Activated CD4-positive, alpha-beta T cell treated with anti-CD3 and anti-CD28 coated beads, Interleukin-2, amount 10 ng/mL, durations not matched to agents 7 days and 5 days (primary cell): ENCODE measurements at places on chromosomes 1 and 21.

- peaks cover 4% of the 10 kb centered on the region for H3K27me3 ChIP-seq
- no peaks in the 10 kb centered on the region for H3K36me3 ChIP-seq
- no peak overlapping the region for H3K4me3 ChIP-seq
- no peaks in the 10 kb centered on the region for H3K4me1 ChIP-seq
- no peak overlapping the region for H3K27ac ChIP-seq
Observed at GRCh38 chr1:67626090-67626860, 58.7 kb upstream of the GADD45A start.

DNA sequence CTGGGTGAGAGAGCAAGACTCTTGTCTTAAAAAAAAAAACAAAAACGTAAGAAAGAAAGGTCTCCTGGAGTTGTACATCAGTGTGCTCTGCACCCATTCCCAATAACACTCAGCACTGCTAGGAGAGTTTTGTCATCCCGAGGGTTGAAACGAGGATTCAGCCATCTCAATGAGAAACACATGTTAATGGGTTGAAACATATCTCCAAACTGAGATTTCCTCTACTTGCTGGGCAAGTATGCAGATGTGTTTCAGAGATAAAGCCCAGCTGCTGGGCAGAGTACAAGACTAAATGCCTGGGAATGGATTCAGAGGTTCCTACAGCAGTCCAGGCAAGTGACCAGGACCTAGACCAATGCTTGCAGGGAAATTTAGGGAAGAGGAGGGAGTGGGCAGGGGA lies 2.6 kb upstream of the MFN2 start:
- H3K4me1 ChIP-seq, result peaks cover 44% of the 10 kb centered on the region
- peaks cover 3% of the 10 kb centered on the region for H3K36me3 ChIP-seq
- no peak for DNase-seq
- H3K4me3 ChIP-seq, result no peak overlapping the region
- no peaks in the 10 kb centered on the region for H3K27me3 ChIP-seq

GRCh38 chr1:100752791-100753190 lies 33.2 kb downstream of the VCAM1 start:
- peaks cover 4% of the 10 kb centered on the region for H3K27me3 ChIP-seq
- no peak overlapping the region for H3K27ac ChIP-seq
- H3K4me3 ChIP-seq, result no peak overlapping the region
- no peaks in the 10 kb centered on the region for H3K4me1 ChIP-seq
- no peak for DNase-seq
- no peaks in the 10 kb centered on the region for H3K36me3 ChIP-seq

DNA sequence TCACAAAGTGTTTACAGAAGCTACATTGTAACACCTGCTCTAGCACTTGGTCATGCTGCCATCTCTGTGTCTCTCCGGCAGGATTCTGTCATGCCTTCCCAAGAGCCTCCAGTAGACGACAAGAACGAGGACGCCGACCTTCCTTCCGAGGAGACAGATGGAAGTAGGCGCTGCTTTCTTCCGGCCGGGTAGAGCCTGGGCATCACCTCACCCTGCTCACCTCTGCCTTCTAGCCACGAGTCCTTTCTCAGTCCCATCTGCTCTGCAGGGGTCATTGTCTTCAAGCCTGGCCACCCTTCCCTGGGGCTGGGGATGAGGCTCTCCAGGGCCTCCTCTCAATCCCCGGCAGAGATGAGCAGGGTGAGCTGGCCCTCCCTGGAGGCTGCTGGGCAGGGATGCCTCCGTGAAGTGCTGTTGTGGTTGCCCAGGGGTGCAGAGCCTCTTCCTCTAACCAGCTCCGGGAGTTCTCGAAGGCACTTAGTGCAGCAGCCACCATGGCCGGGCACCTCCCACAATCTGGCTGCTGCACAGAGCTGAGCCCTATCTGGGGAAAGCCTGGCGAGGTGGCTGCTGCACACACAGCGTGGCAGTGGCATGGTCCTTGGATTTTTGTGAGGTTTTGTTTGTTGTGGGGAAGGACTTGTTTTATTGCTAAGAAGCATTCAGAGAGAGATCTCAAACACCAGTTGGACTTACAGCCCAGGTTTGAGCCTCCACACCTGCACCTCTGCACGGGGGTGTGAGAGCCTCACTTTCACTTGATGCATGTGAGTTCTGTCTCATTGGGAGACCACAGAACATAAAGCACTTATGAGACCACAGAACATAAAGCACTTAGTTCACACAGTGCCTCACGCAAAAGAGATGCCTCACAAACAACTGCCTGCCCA lies 48.4 kb downstream of the FAAP20 start:
- H3K27me3 ChIP-seq, result no peaks in the 10 kb centered on the region
- no peaks in the 10 kb centered on the region for H3K36me3 ChIP-seq
- H3K27ac ChIP-seq, result no peak overlapping the region

DNA sequence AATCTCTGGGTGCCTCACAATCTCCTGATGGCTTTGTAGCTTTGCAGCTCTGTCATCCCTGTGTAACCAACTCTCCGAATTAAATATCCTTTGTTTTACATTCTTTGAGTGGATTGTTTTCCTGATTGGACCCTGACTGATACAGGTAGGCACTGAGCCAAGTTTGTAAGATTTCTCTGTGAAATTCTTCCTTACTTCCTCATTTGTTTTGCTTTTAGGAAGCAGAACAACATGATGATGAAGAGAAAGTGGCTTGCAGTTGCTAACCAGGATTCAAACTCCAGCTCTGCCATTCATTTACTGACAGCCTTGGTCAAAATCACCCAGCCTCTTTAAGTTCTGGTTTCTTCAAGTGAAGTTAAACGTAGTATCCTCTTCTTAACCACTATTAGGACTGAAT lies 452.3 kb downstream of the OMA1 start:
- no peaks in the 10 kb centered on the region for H3K27me3 ChIP-seq
- H3K27ac ChIP-seq, result no peak overlapping the region
- H3K4me3 ChIP-seq, result no peak overlapping the region
- H3K4me1 ChIP-seq, result no peaks in the 10 kb centered on the region

GRCh38 chr1:167898578-167899222 lies 15.2 kb downstream of the ADCY10 start:
- no peak overlapping the region for H3K27ac ChIP-seq
- no peak overlapping the region for H3K4me3 ChIP-seq
- no peaks in the 10 kb centered on the region for H3K27me3 ChIP-seq
- no peaks in the 10 kb centered on the region for H3K36me3 ChIP-seq

GRCh38 chr1:201499795-201500669 lies 6.9 kb downstream of the CSRP1 start:
- peaks cover 15% of the 10 kb centered on the region for H3K4me1 ChIP-seq
- no peak for DNase-seq
- peaks cover 8% of the 10 kb centered on the region for H3K36me3 ChIP-seq
- H3K4me3 ChIP-seq, result no peak overlapping the region

- no peak for DNase-seq
- H3K4me3 ChIP-seq, result no peak overlapping the region
- no peak overlapping the region for H3K27ac ChIP-seq
Observed at GRCh38 chr21:16976193-16976592, 536.6 kb upstream of the CXADR start.

- DNase-seq, result no peak
- no peak overlapping the region for H3K27ac ChIP-seq
- H3K27me3 ChIP-seq, result no peaks in the 10 kb centered on the region
- peaks cover 14% of the 10 kb centered on the region for H3K36me3 ChIP-seq
Observed at GRCh38 chr1:185427264-185427663, 110.2 kb upstream of the IVNS1ABP start.

- no peak within 1 kb of the TSS for H3K27ac ChIP-seq
- H3K27me3 ChIP-seq, result peaks cover 9% of the 10 kb centered on the region
- no peak within 1 kb of the TSS for H3K4me3 ChIP-seq
Observed at GRCh38 chr1:1421147-1421906, at the start of gene ANKRD65. Gene ANKRD65 (minus strand): TSS chr1:1421276. CDS start chr1:1421005, 271 bp downstream.

DNA sequence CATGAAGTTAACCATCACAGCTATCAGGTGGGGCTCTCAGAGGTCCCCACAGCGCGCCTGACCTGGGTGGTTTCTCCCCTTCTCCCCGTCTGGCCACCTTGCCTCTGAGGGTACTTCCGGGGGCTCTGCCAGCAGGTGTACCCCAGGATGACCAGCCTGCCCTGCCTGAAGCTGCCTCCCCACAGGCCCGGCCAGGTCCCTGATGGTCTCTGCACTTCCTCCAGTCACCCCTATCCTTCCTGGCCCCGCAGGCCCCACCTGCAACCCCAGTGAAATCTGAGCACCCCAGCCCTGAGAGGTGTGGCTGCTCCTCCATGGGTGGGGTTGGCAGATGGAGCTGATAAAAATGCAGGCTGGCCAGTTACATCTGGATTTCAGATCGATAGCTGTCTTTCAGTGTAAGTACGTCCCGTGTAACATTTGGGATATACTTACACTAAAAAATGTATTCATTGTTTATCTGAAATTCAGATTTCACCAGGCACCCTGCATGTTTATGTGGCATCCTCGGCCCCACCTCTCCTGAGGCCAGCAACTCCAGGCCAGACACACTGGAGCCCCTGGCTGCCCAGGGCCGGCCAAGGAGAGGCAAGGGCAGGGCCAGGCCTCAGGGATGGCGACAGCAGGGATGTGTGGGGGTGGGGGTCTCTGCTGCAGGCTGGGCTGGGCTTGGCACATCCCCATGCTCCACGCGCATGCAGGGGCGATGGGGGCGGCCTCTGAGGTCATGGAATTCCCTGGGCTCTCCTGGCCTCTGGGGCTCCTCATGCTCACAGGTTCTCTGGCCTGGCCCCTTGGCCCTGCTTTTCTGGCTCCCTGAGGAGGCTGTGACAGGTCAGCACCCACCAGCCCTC lies 25.1 kb downstream of the LRRC3 start:
- no peaks in the 10 kb centered on the region for H3K36me3 ChIP-seq
- no peak overlapping the region for H3K4me3 ChIP-seq
- no peak for DNase-seq
- H3K4me1 ChIP-seq, result peaks cover 8% of the 10 kb centered on the region

GRCh38 chr21:21963911-21964310 lies 965.7 kb downstream of the NCAM2 start:
- H3K27ac ChIP-seq, result no peak overlapping the region
- H3K36me3 ChIP-seq, result no peaks in the 10 kb centered on the region
- no peaks in the 10 kb centered on the region for H3K27me3 ChIP-seq
- no peaks in the 10 kb centered on the region for H3K4me1 ChIP-seq
- H3K4me3 ChIP-seq, result no peak overlapping the region

- no peaks in the 10 kb centered on the region for H3K36me3 ChIP-seq
- no peaks in the 10 kb centered on the region for H3K4me1 ChIP-seq
- no peak for DNase-seq
- no peak overlapping the region for H3K27ac ChIP-seq
- H3K27me3 ChIP-seq, result no peaks in the 10 kb centered on the region
Observed at GRCh38 chr21:21236996-21237395, 238.8 kb downstream of the NCAM2 start.

DNA sequence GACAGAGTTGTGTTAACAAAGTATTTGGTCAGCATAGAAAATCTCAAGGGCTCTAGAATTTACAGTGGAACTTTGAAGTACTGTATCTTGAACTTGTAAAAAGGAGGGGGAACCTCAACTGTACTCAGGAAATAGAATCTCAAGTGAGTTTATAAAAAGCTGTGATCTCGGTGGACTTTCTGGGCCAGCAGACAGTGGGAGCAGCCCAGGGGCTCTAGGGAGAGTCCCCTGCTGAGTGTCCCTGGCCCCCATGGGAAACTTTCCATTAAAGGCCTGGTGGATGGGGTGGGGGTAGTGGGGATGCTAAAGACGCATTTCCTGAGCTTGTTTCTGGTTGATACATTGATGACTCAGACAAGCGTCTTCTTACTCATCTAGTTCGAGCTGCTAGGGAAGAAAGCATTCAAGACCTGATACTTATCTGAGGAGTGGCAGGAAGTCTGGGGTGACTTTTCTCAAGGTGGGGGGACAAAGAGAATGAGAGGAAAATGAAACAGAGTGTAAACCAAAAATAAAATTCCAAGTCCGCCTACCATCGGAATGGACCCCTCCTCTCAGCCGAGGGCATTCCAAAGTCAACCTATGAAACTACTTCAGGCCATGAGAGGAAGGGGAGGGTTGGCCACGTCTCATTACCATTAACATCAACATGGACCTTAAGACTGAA lies 65.5 kb downstream of the NID1 start:
- H3K36me3 ChIP-seq, result peaks cover 4% of the 10 kb centered on the region
- peak overlapping the region; percentile 95 for H3K27ac ChIP-seq
- H3K4me3 ChIP-seq, result peak overlapping the region; percentile 22

DNA sequence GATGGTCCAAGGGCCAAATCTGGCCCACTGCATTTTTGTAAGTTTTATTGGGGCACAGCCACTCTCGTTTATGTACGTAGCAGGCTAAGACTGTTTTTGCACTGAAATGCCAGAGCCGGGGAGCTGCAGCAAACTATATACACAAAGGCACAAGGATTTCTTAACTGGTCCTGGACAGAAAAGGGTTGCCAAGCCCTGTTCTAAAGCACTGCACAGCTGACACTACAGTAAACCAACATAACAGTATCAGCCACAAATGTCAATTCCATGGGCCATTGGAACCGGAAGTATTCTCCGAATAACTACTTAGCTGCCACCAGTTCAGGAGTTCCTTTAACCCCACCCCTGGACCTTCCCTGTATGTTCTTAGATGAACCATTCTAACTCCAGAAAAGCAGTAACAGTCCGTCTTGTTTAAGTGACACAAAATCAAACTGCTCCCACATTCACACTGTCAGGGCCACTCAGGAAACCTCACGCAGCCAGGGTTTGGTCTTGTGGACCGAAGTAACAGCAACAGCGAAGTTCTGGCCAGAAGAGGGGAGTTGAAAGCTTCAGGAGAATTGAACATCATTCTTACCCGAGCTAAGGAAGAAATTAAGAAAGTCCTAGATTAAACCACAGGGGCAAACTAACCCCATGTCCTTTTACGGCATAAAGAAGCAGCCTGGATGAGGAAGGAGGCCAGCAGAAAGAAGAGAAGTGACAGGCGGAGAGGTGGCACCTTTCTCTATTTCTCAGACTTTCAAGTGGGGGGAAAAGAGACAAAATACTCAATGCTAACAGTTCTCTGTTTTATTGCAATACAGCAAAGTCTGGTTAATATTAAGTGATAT lies 49.2 kb downstream of the COQ8A start:
- peak overlapping the region; percentile 81 for H3K27ac ChIP-seq
- DNase-seq, result no peak
- H3K4me1 ChIP-seq, result peaks cover 24% of the 10 kb centered on the region
- no peak overlapping the region for H3K4me3 ChIP-seq
- peaks cover 4% of the 10 kb centered on the region for H3K36me3 ChIP-seq
- no peaks in the 10 kb centered on the region for H3K27me3 ChIP-seq

GRCh38 chr21:41884501-41885030 lies 5.4 kb upstream of the PRDM15 start:
- peaks cover 13% of the 10 kb centered on the region for H3K4me1 ChIP-seq
- no peaks in the 10 kb centered on the region for H3K36me3 ChIP-seq
- H3K27me3 ChIP-seq, result no peaks in the 10 kb centered on the region

GRCh38 chr1:107997866-107998265 lies 32.9 kb upstream of the VAV3 start:
- H3K4me3 ChIP-seq, result no peak overlapping the region
- H3K36me3 ChIP-seq, result no peaks in the 10 kb centered on the region
- H3K4me1 ChIP-seq, result no peaks in the 10 kb centered on the region
- no peak for DNase-seq
- H3K27ac ChIP-seq, result no peak overlapping the region
- no peaks in the 10 kb centered on the region for H3K27me3 ChIP-seq
